ENCODE measurements at places on chromosomes 1 and 21.

GRCh38 chr1:246106342-246106763 lies 400.7 kb downstream of the SMYD3 start:
- no peak for DNase-seq

GRCh38 chr1:71193153-71193552 lies 112.3 kb upstream of the ZRANB2 start:
- DNase-seq = no peak

- DNase-seq = no peak
Measured at GRCh38 chr21:38494703-38495102, 3.6 kb downstream of the ERG start.

DNA sequence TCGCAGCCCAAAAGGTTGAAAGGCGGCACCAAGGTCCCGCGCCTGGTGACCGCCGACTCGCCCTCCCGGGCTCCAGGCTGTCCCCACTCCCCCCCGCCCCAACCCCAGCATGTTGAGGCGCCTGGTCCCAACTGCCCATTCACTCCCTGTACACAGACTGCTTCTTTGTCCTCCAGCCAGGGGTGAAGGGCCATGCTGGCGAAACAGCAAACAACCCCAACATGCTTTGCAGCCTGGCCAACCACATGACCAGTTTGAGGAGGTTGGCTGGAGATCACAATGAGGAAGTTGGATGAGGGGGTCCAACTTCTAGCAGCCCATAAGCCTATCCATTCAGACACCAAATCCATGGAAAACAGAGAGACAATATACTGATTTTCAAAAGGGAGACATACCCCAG lies 13.5 kb downstream of the PDE9A start:
- DNase-seq = no peak

DNA sequence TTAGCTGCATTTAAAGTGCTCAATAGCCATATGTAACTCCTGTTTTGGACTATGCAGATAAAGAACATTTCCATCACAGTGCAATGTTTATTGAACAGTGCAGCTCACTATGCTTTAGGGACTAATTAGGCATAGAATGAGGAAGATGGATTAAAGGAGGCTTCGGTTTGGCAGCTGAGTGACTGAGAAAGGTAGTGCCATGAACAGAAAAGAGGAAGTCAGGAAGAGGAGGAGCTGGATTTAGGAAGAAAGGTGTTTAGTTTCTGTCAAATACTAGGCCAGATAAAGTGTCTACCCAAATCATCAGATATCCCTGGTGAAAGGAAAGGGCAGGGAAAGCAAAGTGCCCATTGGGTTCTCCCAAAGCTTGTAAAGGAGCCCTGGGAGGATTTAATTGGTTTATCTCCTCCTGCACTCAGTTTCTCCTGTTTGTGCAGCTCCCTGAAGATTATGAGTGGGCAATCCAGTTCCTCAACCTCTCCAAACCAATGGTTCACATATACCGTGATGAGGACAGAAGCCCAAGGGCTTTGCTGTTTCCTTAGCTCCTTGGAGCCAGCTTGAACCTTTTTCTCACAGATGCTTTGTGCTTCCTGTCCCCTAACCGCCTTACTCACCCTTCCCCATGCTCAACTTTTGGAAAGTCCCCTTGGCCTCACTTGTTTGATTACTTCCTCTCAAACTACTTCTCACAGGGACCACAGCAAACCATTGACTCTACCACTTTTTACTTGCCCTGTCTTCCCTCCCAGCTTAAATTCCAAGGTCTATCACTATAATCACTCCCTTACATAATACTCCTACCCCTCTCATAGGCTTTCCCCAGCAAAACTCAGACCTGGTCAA lies 3.5 kb upstream of the RAP1A start:
- DNase-seq = no peak

- no peak for DNase-seq
Measured at GRCh38 chr1:220717800-220718640, 27.9 kb downstream of the C1orf115 start.

- DNase-seq = no peak
Measured at GRCh38 chr1:1373815-1374588, 1.0 kb downstream of the AURKAIP1 start.

GRCh38 chr1:109277434-109278204 lies 5.3 kb downstream of the PSRC1 start:
- no peak for DNase-seq

- no peak for DNase-seq
Measured at GRCh38 chr1:184049836-184050468, 1.6 kb upstream of the TSEN15 start.

GRCh38 chr1:222046684-222047263 lies 304.9 kb upstream of the DUSP10 start:
- DNase-seq = no peak

DNA sequence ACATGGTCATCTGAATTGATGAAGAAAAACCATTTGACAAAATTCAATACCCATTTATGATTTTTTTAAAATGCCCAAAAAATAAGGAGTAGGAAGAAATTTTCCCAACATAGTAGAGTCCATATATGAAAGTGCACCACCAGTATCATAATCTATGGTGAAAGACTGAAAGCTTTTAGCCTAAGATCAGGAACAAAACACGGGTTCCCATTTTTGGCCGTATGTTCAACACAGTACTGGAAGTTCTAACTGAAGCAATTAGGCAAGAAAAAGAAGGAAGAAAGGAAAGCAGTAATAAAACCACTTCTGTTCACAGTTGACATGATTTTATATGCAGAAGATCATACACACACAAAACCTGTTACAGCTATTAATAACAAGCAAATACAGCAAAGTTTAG lies 227.8 kb upstream of the RAB4A start:
- no peak for DNase-seq

DNA sequence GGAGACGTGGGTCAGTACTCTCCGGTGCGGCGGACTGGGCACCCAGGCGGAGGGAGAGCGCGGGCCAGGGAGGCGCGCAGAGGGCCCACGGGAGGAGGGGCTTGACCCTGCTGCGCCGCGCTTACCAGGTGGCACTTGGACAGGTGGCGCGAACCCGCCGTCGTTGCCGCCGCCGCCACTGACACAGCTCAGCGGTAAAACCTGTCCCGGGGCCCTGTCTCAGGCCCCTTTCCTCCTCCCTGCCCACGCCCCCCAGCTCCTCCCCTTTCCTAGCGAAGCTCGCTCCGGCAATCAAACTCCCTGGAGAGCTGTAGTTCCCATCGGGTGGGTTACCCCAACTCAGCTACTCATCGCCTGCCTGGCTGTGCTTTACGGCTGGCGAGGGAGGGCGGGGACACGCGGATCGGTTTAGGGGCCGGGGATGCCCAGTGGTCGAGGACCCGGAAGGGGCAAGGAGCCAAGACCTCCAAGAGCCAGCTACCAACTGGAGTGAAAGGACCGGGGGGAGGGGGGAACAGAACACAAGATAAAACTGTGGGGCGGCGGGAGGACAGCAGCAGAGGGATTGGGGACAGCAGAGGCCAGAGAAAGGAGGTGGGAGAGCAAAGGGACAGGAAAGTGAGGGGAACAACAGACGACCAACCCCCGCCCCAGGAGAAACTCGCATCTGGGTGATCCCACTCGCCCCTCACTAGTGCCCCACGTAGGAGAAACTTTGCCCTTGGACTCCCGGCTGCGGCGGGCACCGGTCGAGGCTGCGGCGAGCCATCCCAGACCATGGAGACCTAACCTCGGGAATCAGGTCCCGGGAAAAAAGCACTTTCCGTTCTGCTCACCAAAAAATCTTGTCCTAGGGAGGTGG lies 2.9 kb downstream of the GFI1 start:
- DNase-seq = no peak

- DNase-seq = no peak
Measured at GRCh38 chr1:58765006-58765405, 18.8 kb downstream of the JUN start.

GRCh38 chr1:162364498-162364897 lies 12.2 kb downstream of the SPATA46 start:
- DNase-seq = no peak

- DNase-seq = no peak
Measured at GRCh38 chr1:168609741-168610510, 33.5 kb downstream of the XCL1 start.

- DNase-seq = no peak
Measured at GRCh38 chr1:179815641-179816040, 62.0 kb downstream of the TOR1AIP2 start.

GRCh38 chr1:155106862-155107261 lies 20.8 kb upstream of the EFNA1 start:
- no peak for DNase-seq

GRCh38 chr1:55334160-55334559 lies 119.0 kb upstream of the USP24 start:
- no peak for DNase-seq

- DNase-seq = no peak
Measured at GRCh38 chr21:8998946-8999681, 1522.3 kb upstream of the TPTE start.

DNA sequence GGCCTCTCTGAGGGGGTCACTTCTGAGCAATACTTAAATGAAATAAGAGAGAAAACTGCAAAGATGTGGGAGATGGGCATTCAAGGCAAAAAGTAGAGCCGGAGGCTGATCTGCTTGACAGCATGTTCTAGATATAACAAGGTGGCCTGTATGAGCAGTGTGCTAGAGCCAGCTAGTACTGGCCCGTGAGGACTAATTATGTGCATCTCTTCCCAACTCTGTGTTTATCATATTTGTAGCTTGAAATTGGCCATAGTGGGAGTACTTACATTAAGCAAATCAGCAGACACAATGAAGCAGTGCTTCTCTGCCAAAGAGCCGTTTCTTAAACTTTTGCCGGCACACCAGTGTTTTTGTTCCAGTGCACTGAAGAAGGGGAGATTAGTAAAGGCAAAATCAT lies 13.1 kb upstream of the PTBP2 start:
- DNase-seq = no peak

- DNase-seq = no peak
Measured at GRCh38 chr1:244674446-244674845, 21.5 kb downstream of the DESI2 start.

DNA sequence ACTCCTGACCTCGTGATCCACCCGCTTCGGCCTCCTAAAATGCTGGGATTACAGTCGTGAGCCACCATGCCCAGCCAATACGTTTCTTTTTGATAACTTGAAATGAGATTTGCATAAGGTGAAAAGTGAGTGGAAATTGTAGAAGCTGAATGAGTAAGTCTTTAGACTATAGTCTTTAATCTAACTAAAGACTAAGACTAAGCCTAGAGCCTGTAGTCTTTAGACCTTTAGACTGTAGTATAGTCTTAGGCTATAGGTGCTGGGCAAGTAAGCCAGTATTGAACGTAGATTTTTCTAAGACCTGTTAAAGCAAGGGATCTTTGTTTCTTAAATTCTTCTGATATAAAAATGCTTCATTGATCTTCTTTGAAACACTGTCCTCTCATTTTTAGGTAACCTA lies 12.1 kb downstream of the PPP2R5A start:
- DNase-seq = no peak

- DNase-seq = no peak
Measured at GRCh38 chr1:35860696-35861095, 22.3 kb upstream of the AGO1 start.

DNA sequence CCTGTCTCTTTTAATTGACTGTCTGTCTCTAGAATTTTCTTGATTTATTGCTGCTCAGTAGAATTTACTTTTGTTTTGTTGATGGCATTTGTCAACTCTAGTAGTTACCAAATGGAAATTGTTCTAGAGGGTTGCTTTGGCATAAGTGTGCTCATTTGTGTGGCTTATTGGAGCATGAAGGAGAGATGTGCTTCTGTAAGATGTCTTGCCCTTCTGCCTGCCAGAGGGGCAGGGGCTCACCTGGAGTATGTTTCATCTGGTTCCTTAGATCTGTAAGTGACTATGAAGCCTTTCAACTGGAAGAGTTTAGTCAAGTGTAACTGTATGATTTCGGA lies 345.5 kb downstream of the DISC1 start:
- no peak for DNase-seq

- no peak for DNase-seq
Measured at GRCh38 chr1:51969038-51969705, 21.3 kb downstream of the RAB3B start.

GRCh38 chr1:11550664-11551283 lies 71.8 kb downstream of the DISP3 start:
- peak; percentile 97 for DNase-seq

GRCh38 chr1:181087400-181087901 lies 1.0 kb upstream of the IER5 start:
- no peak for DNase-seq

GRCh38 chr1:28395181-28395580 lies 25.6 kb downstream of the PHACTR4 start:
- DNase-seq = no peak

DNA sequence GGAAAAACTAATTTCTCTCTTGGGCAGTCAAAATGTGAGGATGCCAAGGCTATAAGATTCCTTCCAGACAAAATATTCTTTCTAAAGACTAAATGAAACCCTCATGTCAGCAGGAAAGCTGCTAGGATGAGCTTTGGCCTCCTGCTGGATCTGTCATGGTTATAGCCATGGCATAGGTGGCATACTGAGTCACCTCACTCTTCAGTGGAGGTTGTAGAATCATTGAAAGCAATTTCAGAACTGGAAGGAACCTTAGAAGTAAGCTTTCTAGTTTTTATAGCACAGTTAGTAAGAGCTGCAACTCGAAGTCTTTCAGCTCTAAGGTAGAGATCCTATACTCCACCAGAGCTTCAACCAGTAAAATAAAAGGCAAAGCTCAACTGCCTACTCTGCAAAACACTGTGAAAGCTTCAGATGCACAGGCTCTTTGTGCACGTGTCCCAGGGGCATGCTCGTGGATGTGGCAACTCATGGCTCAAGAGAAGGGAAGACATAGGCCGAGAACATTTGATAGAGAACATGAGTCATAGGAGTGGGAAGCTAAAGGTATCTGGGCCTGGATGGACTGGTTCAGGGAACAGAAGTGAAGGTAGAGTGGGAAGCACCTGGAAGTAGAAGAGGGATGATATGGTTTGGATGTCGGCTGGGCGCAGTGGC lies 5.8 kb downstream of the AVPR1B start:
- DNase-seq = no peak

DNA sequence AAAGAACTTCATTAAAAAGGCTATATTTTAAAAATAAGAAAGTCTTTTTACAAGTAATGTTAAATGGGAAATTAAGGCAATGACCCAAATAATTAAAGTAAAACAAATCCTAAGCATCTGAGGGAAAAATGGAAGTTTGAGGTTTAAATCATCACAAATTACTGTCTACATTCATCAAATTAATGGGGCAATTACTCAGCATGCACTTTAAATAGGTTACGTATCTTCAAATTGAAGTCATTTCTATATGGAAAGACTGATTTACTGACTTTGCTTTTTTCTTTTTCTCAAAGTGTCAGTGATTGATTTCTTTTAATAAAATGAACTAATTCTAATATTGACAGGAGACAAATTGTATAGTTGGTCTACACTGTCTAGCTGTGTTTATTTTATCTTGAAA lies 1452.3 kb downstream of the NCAM2 start:
- DNase-seq = no peak

- DNase-seq = peak; percentile 60
Measured at GRCh38 chr1:225651872-225652728, 823 bp downstream of the ENAH start.

- DNase-seq = peak; percentile 27
Measured at GRCh38 chr1:88462488-88463261, 221.4 kb upstream of the PKN2 start.

GRCh38 chr1:228990906-228991569 lies 255.8 kb downstream of the RHOU start:
- no peak for DNase-seq

- DNase-seq = no peak
Measured at GRCh38 chr1:219465212-219466093, 147.5 kb downstream of the ZC3H11B start.

- DNase-seq = no peak
Measured at GRCh38 chr1:184027826-184028695, 9.5 kb downstream of the COLGALT2 start.

GRCh38 chr1:89954401-89954800 lies 40.5 kb upstream of the ZNF326 start:
- no peak for DNase-seq

- DNase-seq = no peak
Measured at GRCh38 chr1:29550119-29550841, 314.0 kb downstream of the PTPRU start.

Measured in left kidney (tissue), 8 donors.